ENCODE measurements at places on chromosomes 3 and 15.

GRCh38 chr3:11272906-11273574 is 843 bp downstream of the ATG7 start:
- no peak for DNase-seq

- no peak for DNase-seq
Observed at GRCh38 chr3:66338927-66339326, 118.1 kb downstream of the SLC25A26 start.

DNA sequence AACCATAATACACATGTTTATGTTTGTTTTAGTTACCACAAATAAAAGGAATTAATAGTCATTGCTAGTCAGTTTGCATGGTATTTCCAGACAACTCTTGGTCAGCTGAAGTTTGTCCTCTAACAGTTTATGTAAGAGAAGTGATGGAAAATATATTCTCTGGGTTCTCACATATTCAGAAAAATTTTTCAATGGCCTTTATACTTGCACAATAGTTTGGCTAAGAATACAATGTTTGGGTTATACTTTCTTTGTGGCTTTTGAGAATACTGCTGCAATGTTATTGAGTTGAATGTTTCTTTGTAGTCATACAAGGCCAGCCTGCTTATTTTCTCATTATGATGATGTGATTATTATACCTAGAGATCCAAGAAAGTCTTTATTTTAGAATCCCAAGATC is 133.9 kb downstream of the RAP2B start:
- DNase-seq, result no peak

DNA sequence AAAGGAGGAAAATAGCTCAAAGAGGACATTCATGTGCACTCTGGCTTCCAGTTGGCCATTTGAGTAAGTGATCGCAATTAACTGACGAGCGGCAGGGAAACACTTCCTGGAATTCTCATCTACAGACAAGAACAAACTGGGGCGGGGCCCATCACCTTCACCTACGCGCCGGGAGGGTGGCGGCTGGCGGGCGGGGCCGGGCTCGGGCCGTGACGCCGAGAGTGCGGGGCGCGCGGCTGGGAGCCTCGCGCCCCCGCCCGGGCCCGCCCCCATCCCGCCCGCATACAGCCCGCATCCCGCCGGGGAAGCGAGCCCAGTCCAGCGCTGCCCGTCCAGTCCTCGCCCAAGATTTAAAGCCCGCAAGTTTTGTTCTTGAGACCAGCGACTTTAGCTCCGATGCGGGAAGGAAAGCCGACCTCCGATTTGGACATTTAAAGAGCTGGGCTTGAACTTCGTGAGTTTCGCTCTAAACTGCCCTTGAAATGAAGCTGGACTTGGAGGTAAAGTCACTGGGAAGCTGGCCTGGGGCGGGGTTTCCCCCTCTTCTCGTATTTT is at the start of gene B3GNT5:
Gene B3GNT5, plus strand, starts transcription at position 281 of the 555 bp plus-strand sequence. CDS start 16,546 bp downstream, outside the sequence.
- peak; percentile 80 for DNase-seq

GRCh38 chr15:52082197-52083036 is 30.2 kb downstream of the BCL2L10 start:
- no peak for DNase-seq

DNA sequence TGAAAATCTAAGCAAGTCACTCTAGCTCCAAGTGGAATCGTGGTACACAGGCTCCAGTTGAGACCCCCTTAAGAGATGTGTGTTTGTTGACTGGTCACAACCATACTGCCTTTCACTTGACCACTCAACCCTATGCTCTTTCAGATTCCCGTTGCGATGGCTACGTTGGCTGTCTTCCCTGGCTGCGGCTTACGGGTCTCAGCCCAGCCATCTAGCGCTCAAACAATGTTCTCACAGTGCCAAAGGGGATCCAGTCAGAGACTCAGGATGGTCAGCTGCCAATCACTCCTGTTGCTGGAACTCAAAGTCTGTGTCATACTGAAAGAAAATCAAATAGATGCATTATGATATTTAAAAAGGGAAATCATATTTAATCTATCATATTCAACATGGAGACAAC is 237.6 kb downstream of the ITPR1 start:
- no peak for DNase-seq

DNA sequence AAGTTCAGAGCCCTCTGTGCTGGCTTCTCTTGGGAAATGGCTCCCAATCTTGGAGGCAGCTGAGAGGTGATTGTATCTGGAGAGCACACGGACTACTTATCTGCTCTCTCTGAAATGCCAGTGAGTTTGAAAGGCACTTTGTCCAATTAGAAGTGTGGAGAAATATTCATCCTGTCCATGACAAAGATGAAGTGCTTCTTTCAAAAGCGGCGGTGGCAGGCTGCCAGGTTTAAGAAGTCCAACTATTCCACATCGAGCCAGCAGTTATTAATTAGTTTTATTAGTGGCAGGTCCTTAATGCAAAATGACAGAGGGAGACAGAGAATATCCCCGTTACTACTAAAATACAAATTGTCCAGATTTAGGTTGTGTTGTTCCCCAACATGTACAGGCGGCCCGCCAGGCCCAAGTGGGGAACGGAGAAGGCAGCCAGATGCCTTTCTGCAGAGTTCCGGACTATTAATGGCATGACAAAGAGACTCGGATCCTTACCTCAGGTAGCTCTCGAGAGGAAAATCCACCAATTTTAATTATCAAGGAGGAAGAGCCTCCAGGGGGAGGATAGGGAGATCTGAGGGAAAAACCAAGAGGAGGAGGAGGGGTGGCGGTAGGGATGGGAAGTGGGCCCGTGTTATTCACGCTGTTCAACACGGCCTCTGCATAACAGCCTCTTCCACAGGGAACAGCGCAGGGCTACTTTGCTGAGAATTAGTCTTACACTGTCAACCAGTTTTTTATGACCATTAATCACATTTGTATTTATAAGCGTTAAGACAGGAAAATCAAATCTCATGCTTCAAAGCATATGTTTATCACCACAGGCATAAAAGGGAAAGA is 42.0 kb downstream of the RORA start:
- no peak for DNase-seq

GRCh38 chr3:8619548-8619947 is 25.1 kb downstream of the SSUH2 start:
- DNase-seq, result no peak

DNA sequence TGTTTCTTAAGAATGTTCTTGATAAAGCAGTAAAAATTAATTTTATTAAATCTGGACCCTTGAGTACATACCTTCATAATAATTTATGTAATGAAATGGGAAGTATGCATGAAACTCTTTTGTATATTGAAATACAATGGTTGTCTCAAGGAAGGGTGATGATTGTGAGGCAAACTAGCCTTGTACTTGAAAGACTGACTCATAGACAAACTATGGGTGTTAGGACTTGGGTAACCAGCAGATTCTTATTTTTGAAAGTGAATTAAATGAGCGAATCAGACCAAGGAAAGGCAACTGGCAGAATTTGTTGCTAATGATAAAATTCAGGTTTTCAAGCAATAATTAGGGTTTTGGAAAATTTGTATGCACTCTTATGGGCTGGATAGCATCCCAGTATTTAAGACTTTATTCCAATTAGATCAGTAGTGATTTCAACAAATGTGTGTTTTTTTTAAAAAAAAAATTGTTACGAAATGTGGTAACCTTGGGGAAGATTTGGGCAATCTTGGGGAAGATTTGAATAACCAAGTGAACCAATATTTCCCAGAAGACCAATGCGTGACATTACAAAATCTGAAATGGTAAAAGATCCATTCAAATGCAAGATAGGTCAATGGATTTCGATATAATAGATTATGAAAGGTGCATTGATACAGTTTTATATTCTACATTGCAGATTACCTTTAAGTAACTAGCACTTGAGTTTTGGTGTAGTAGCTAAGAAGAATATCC is 42.0 kb downstream of the ATP2C1 start:
- DNase-seq, result no peak

GRCh38 chr15:95733931-95734330 is 596.6 kb upstream of the NR2F2 start:
- DNase-seq, result no peak

DNA sequence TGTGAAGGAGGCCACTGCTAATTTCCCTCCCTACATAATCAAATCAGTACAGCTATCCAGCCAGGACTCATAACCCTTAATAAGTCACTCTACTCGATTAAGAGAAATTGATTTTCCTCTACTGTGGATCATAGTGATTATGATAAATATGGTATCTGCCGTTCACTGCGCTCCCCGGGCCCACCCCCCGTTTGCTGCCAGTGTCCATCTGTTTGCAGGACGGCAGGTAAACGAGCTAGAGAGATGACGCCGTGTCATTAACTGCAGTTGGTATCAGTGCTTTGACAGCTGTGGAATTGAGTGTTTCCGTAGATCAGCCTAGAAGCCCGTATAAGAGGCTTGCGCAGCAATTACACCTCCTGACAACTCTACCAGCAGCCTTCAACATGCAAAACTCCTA is 94.9 kb downstream of the ROBO2 start:
- DNase-seq, result no peak

DNA sequence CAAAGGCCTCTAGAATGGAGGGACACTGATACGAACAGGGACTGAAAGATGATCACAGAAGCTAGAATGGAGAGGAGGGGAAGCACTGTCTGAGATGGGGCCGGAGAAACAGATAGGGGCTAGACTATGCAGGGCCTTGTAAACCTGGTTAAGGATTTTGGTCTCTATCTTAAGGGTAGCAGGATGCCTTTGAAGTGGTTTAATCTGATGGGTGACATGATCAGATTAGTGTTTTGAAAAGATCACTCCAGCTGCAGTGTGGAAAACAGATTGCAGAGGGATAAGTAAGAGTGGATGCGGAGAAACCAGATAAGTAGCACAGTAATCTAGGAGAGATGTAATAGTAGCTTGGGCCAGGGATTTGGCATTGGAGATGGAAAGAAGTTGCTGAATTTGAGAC is 108.1 kb downstream of the RSRC1 start:
- no peak for DNase-seq

DNA sequence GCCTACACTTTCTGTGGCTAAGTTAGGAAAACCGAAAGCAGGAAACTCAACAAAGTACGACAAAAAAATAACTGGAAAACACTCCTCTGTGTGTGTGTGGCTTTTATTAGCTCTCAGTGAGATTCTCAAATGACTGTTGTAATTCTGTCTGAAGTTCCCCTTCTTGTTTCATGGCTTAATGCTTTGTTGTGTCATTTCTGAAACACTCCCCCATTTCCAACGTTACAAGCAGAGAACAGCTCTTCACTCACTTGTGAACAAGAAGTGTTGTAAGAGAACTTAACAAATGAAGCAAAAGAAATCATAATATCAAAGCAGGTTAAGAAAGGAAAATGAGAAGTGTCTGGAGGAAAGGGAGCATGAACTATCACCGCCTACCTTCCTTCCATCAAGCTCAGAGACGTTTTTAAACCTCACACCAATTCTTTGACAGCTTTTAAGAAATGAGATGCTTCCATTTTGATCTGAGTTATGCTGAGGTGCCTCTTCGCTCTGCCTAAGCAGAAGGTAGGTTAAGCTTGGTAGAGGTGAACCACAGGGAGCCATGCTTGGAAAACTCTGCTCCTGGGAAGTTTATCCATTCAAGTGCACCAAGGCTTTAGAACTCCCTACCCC is 12.4 kb upstream of the SEC62 start:
- no peak for DNase-seq

DNA sequence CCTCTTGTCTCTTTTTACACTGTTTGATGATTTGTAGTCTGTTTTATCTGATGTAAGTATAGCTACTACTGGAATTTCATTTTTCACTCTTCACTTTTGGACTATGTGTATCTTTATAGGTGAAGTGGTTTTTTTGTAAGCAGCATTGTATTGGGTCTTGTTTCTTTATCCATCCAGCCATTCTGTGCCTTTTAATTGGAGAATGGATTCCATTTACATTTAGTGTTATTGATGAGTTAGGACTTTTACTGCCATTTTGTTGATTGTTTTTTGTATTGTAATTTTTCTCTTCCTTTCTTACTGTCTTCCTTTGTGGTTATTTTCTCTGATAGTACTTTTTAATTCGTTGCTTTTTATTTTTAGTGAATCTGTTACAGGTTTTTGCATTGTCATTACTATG is 54.5 kb downstream of the RNF13 start:
- DNase-seq, result no peak

- no peak for DNase-seq
Observed at GRCh38 chr3:190385731-190386688, 2.0 kb upstream of the CLDN16 start.

DNA sequence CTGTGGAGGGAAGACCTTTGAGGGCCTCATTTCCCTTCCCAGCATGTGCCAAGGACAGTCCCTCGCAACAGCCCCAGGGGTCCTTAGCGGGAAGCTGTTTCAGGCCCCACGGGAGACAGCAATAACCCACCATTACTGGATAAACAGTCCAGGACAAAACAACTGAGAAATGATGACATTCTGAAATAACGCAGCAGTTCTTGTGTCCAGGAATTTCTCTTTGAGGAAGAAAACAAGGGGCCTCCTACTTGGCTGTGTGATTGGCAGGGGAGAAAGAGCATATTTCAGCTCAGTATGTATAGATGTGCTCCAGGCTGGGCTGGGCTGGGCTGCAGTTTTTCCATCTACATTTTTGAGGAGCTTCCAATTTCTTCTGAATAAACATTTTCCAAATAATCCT is 82.2 kb upstream of the THBS1 start:
- DNase-seq, result no peak

GRCh38 chr3:58085616-58086015 is 77.4 kb downstream of the FLNB start:
- no peak for DNase-seq

GRCh38 chr3:168029705-168030104 is 66.0 kb downstream of the GOLIM4 start:
- no peak for DNase-seq

DNA sequence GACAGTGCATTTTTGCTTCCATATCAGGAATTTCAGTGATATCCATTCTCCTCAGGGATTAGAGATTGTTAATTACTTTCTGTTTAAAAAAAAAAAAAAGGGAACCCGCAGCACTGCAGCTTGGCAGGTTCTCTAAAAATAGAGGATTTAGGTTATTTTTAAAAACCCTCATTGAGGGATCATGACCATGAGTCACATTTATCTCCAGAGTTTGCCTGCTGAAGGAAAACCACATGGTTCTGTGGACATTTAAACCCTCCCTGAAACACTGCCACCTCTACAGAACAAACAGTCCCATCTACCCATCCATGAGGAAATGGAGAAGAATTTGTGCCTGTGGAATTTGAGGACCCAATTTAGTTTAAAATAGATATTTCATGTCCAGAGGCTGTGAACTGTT is 66.2 kb upstream of the UBE2E1 start:
- no peak for DNase-seq

- no peak for DNase-seq
Observed at GRCh38 chr15:80533790-80534333, 129.7 kb downstream of the ARNT2 start.
